ENCODE measurements at places on chromosomes 3 and 15.

GRCh38 chr3:53554559-53555067, 60.2 kb downstream of the CACNA1D start:
- DNase-seq = no peak

- no peak for DNase-seq
Measured at GRCh38 chr15:59515190-59515589, 77.2 kb downstream of the FAM81A start.

GRCh38 chr15:87347806-87348515, 908.6 kb downstream of the NTRK3 start:
- no peak for DNase-seq

GRCh38 chr3:169596126-169596525, 67.4 kb downstream of the MECOM start:
- DNase-seq = no peak

DNA sequence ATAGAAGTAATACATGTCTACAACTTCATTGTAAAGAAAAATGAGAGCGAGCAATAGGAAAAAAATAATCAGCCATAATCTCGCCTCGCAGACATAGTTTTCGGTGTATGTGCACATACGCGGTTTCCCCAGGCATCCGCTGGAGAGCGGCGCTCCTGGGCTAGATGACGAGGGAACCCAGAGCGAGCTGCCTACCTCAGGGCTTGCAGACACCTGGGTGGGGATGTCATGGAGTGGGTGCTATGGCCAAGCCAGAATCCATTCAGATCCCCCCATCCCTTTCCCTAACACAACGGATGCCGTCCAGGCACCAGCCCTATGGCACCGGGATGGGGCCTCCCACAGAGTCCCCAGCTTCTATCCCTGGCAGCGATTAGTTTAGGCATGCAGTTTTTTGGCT, 4.5 kb upstream of the CFAP100 start:
- no peak for DNase-seq

- no peak for DNase-seq
Measured at GRCh38 chr3:149781741-149782140, 10.6 kb downstream of the ANKUB1 start.

- no peak for DNase-seq
Measured at GRCh38 chr15:39597751-39598185, 16.9 kb downstream of the THBS1 start.

- no peak for DNase-seq
Measured at GRCh38 chr3:74403307-74403706, 211.2 kb downstream of the CNTN3 start.

DNA sequence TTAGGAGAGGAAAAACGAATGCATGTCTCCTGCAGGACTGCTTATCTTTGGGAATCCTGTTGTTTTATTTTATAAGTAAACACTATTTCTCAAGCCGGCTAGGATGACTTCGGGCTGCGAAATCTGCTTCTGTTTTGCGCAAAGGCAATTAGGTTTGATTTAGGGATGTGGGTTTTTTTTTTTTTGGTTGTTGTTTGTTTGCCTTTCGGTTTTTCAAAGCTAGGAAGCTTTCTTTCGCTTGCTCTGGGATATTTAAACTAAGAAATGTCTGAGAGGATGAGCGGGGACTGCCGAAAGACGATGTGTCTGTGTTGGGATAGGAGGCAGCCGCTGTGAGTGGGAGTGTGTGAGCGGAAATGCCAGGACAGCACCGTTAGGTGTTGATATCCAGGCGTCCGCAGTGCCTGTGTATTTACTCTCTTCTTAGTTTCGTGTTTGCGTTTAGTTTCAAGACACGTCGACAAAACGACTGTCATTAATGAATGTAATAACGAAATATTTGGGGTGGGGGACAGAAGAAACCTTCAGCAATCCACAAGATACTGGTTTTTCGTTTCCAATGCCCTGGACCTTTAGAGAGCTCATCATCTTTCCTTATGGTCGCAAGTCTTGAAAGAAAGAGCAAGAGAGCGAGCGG, 604 bp downstream of the ISL2 start:
- DNase-seq = no peak

GRCh38 chr3:54575618-54575960, 352.3 kb downstream of the LRTM1 start:
- no peak for DNase-seq

- DNase-seq = peak; percentile 48
Measured at GRCh38 chr3:161070980-161071663, 34.0 kb downstream of the B3GALNT1 start.

DNA sequence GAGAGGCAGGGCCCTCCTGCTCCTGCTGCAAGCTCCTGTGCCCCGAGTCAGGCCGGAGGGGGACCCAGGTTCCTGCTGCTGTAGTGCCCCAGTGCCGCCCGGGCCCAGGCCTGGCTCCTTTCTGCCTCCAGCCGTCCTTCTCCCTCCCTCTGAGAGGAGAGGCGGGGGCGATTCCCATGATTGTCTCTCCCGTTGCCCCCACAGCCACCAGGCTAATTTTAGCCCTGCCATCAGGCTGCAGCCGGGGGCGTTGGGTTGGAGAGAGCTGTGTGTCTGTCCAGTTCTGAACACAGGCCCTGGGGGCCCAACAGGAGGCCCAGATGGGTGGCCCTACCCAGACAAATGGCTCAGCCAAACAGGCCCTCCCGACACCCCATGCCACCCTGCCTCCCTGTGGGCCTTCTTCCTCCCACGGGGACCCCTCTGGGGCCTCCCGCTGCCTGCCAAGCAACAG, 214.8 kb downstream of the TBC1D2B start:
- DNase-seq = no peak

DNA sequence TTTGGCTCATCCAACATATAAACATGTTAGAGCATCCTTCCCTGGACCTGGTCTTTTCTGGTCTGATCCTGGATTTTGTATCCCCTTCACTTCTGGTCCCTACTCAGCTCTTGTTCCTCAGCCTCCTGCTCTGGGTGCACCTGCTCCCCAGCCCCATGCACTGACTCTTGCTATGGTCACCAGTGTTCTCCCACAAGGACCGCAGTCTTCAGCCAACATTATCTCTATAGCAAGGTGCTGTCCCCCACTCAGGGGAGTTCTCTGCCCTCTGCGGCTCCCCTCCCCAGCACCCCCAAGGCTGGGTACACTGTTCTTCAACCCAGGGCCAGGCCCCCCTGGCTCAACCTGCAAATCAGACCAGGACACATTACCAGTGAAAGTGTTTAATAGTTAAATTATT, 80.2 kb downstream of the SEC22A start:
- DNase-seq = no peak

DNA sequence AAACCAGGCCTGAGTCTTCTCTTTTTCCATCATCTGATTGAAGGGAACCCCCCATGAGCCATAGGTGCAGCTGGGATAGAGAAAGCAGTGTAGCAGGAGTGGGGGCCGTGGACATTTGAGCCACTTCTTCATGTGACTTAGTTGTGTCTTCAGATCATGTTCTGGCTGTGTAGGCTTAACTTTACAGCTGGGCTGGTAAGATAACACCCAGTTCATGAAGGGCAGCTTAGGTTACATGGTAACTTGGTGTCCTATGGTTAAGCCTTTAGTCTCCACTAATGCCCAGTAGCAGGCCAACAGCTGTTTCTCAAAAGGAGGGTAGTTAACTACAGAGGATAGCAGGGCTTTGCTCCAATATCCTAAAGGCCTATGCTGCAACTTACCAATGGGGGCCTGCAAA, 11.4 kb upstream of the SNRPN start:
- no peak for DNase-seq

- DNase-seq = no peak
Measured at GRCh38 chr3:112366522-112366921, 33.6 kb downstream of the CD200 start.

All from cerebellar nuclear complex (tissue), 1 donor.